Dermis blood vessel endothelial cell (primary cell): ENCODE measurements at places on chromosomes 1 and 21. TPM values are rescaled to one million over a fixed set of nuclear protein-coding genes. Genes with fewer than 3 reads are reported as not detected.

Gene MIA3
- total RNA-seq, result 44.4 and 45.4 TPM in 2 replicates

DNA sequence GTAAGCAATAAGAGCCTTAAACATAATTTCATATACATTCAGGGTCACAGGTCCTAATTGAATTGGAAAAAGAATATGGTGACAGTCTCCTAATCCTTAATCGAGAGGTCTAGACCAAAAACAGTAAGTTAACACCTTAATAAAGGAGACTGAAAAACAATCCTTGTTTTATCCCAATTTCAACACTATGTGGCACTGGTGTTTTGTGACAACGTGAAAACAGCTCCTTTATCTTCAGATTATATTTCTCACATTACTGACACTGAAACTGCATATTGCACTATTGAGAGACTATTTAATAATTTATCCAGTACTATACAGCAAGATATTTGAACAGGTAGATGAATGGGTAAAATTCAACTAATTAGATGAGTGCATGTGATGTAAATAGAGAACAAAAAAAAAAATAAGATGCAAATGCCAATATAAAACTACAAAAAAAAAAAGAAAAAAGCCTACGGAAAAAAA, 34.1 kb downstream of the TP53BP2 start:
- DNase-seq, result peak; percentile 71

Gene DVL1
- 43.5 and 54.6 TPM in 2 replicates for total RNA-seq

- no peak for DNase-seq
Observed at GRCh38 chr1:35574125-35574654, 1.1 kb downstream of the TFAP2E start.

Gene SPRR2E
- not detected in 2 replicates for total RNA-seq

DNA sequence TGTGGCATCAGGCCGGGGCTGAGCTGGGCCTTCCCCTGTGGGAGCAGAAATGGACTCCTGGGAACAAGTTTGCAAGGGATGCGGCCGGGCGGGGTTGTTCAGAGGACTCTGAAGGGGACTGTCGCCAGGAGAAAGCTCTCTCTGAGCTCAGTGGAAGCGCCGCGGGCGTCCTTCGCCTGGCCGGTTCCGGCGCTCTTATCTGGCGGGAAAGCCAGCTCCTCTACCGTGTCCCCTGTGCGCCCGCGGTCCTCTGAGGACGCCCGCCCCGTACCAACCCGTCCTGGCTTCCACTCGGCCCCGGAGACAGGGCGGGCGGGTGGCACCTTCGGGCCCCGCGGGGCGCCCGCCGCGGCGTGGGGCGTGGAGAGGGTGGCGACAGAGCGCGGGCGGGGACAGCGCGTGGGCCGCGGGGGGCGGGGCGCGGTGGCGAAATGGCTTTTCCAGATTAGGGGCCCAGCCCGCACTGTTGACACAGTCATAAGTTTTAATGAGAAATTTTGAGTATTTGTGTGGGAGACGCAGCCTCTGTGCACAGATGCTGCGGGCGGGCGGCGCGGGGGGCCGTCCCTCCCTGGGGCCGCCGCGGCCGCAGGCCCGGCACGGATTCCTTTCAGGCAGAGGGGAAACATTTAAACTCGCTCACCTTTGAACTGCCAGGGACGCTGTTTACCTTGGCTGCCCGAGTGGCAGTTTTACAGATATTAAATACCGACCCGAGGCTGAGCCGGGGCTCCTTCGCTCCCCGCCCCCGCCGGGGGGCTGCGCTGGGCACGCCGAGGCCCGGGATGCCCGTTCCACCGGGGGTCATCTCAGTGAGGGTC, 70.2 kb downstream of the FOXD2 start:
- DNase-seq, result no peak

DNA sequence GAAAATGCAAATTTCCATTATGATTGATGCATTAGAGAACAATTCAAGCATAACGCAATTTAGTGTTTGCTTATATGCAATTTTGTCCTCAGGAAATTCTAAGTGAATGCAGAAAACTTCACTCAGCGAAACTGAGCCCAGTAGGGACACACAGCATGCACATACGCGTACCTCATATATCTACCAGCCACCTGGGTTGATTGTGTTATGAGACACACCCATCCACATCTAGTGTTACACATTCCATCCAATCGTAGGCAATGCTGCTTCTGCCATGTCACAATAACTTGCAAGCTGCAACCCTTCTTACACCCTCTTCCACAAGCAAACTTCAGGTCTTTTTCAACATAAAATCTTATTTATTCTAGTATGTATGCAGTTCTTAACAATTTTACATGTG, 312.9 kb downstream of the HHAT start:
- DNase-seq, result no peak

DNA sequence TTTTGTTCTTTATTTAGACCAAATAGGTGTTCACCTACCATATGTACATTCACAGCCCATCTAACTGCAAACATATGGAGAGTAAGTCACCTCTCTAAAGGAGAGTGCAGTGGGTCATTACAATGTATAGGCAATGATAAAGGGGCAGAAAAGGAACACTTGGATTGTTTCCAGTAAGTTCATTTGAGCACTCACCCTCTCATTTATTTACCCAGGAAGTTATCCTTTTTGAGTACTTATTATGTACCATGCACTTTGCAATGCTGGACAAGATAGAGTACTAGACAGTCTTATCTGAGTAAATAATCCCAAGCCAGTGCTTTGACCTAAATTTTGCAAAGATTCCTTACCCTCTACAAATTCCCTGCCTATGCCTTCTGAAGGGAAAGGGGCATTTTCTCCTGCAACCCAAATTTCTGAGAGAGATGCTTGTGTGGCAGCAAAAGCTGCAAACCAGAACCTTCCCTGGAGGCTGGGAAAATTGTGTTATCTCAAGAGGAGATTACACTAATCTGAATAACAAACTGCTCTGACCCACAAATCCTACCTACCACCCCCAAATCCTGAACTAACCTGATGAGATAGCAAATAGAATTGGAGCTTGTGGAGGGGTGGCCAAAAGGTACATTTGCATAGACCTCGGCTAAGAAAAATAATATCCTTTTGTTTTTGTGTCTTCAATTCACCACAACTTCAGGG, 18.6 kb upstream of the RGS8 start:
- no peak for DNase-seq

Gene VCAM1
- 6.2 and 24.5 TPM in 2 replicates for total RNA-seq

DNA sequence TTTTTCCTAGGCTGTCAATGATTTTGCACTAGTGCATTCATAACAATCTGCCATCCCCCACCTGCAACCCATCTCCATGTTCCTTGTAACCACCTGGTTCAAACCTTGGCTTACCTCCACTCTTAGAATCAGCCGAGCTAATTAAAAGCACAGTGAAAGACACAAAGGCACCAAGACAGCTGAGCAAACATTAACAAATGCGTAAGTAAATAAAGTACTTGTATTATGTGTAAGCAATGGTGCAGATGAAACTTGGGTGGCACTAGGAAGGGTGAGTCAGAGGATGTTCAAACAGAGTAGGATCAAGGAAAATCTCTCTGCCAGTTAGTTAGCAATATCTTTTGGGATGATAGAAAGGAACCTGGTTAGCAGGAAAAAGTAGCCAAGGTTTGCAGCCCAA, 5.1 kb upstream of the FOXJ3 start:
- peak; percentile 48 for DNase-seq

- no peak for DNase-seq
Observed at GRCh38 chr1:193766329-193766728, 579.9 kb upstream of the B3GALT2 start.

Gene ZSWIM5
- total RNA-seq, result 5.8 and 6.5 TPM in 2 replicates

Gene F13B
- total RNA-seq, result not detected in 2 replicates

Gene C1orf141
- total RNA-seq, result not detected in 2 replicates
